Memory B cell (primary cell): ENCODE measurements at places on chromosomes 6 and 20.
A peak's percentile ranks its signal among the peaks of the same experiment; 100 is the strongest.

- no peak for DNase-seq
These were observed 150.3 kb upstream of the PREP start for GRCh38 chr6:105553171-105553570.

GRCh38 chr20:19624221-19624965 is 133.7 kb upstream of the RIN2 start:
- no peak for DNase-seq

- no peak for DNase-seq
These were observed 39.6 kb upstream of the AFDN start for GRCh38 chr6:167786853-167787675.

- no peak for DNase-seq
These were observed 15.9 kb downstream of the DDO start for GRCh38 chr6:110399219-110400071.

DNA sequence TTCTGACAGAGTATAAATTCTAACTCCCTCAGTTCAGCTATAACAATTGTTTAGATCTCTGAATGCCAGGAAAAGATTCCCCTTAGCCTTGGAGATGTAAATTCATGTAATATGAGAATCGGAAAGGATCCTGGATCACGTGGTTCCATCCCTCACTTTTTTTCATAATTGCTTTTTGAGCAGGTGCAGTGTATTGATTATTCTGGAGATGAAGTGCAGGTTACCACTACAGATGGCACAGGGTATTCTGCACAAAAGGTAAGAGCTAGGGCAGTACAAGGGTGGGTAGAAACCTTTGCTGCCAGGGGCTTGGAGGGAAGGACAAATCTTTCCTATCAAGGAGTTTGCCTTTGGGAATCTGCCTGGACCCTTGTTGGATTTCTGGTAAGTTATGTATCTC is 52.7 kb downstream of the KDM1B start:
- no peak for DNase-seq

DNA sequence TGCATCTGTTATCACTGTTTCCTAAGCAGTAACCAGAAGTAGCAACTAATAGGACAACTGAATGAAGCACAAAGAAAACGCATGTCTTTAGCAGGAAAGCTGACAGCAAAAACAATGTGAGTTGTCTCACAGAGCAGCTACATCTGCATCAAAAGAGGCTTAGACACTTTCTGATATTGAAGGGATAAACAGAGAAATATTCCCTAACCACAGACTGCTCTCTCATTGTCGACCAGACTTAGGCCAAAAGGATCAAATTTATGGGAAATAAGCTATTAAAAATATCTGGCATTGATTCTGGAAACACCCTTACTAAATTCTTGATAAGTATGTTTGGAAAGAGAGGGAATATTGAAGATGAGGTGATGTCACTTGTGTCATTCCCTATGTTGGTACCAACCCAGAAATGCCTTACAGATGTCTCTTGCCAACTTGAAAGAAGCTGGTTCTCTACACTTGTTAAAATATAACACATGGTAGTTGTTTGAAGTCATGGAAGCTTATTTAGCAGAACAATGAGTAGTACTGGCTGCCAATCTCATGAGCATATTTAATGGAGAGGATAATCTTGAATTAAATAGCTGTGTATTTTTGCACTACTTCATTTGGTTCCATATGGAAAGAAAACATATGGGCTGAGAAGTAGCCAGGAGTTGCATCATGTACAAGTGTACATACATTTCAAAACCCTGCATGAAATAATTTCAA is 929.3 kb upstream of the MAN1A1 start:
- no peak for DNase-seq

- DNase-seq, result no peak
These were observed 17.0 kb upstream of the PXDC1 start for GRCh38 chr6:3768502-3768901.

- no peak for DNase-seq
These were observed at the start of gene OVOL2 for GRCh38 chr20:18057101-18057993. TSS of gene OVOL2 (minus strand) at chr20:18057916. CDS start at chr20:18057634, 282 bp downstream.

- DNase-seq, result no peak
These were observed 67.9 kb upstream of the GGTLC1 start for GRCh38 chr20:24056491-24056890.

GRCh38 chr6:2732503-2733089 is 18.1 kb downstream of the MYLK4 start:
- no peak for DNase-seq

GRCh38 chr6:167840526-167841179 is 13.9 kb downstream of the AFDN start:
- no peak for DNase-seq

DNA sequence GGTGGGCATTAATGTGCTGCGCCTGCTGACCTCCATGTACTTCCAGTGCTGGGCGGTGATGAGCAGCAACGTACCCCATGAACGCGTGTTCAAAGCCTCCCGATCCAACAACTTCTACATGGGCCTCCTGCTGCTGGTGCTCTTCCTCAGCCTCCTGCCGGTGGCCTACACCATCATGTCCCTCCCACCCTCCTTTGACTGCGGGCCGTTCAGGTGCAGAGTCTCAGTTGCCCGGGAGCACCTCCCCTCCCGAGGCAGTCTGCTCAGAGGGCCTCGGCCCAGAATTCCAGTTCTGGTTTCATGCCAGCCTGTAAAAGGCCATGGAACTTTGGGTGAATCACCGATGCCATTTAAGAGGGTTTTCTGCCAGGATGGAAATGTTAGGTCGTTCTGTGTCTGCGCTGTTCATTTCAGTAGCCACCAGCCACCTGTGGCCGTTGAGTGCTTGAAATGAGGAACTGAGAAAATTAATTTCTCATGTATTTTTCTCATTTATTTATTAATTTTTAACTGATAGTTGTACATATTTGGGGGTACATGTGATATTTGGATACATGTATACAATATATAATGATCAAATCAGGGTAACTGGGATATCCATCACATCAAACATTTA is 35.2 kb upstream of the NOP56 start:
- DNase-seq, result no peak

DNA sequence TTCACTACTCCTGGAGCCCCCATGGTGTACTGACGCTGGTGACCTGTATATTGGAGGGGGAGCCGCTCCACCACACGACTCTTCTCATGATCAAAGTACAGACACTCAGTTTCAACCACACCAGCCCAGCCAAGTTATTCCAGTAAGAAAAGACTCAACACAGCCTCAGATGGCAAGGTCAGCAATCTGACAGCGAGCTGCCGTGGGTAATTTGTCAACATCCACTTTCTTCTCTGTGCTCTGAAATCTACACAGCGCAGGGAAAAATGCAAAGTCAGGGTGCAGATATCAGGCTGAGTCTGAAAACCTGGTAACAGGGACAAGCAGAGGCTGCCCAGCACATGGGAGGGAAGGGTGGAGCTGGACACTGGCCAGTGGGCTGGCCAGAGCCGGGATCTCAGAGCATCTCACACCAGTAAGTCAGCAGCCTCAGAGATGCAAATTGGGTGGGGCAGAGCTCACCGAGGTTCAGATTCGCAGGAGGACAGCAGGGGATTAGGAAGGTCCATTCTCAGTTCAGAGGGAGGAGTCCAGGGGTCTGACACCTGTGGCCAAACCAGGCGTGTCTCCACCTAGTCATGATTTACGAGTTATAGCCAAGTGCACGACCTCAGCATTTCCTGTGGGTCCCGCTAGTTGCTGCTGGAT is 44.5 kb upstream of the RPS6KA2 start:
- no peak for DNase-seq

- no peak for DNase-seq
These were observed 205.6 kb upstream of the RIN2 start for GRCh38 chr20:19552221-19553180.

DNA sequence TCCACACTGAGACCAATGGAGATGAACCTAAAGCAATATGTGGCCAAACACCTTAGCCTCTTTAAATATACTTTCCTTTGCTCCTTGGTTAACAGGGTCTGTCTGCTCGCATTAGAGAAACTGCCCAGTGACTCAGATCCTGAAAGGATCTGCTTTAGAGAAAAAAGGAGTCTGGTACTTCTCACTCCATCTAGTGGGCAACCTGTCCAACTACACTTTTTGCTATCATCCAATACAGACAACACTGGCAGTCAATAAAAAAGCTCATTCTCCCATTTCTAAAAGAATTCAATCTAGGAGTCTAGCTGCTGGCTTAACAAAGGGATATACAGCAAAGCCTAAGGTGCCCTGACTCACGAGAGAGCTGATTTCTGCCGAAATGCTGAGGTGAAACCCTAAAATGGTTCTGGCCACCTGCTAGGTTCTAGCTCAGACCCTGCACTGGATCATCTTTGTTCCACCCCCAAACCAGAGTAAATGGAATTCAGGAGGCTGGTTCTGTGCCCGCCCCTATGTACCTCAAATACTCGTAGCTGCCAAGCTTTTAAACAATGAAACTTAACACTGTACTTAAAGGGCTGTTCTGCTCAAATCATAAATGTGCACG is 11.5 kb downstream of the GNL1 start:
- peak; percentile 39 for DNase-seq

DNA sequence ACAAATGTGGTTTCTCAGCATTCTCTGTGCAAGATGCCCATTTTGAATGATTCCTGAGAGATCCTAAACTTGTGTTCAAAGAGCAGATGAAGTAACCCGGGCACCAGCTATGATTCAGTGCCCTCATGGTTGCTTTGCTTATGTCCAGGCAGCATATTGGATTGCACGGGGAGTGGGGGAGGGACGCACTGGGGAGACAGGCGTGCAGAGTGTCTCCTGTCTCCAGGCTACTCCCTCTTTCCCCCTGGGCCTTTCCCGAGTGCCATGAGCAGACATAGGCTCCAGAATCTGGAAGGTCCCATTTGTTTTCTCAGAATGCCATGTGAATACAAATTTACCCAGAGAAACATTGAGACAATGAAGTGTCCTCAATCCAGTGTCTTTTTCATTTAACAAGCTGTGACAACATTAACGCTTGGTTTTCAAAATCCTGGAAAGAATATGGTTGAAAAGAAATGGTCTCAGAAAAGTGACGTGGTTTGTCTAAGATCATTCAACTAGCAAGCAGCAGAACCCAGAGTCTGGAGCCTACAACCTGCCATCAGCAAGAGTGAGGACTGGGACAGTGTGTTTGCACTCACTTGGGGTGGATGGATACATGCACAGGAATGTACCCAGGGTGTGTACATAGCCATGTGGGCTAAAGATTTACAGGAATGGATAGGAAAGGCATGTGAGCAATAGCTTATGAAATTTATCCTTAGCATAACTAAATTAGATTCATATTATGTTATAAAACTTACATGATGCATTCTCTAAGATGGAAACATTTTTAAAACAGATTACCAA is 4.2 kb downstream of the SYNDIG1 start:
- DNase-seq, result no peak

DNA sequence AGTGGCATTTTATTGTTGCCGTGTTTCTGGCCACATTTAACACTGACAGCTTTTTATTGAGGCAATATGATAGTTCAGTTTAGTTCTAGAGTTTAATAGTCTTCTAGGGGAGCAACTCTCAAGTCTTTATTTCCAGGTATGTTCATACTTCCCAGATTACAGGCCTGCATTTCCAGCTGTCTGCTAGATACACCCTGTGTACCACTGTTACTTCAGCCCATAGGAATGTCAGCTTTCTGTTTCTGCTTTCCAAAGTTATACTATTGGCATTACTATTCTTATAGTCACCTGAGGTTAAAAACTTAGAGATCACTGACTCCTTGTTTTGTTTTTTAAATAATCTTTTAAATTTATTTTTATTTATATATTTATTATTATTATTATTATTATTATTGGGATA is 7.6 kb downstream of the ZNF451 start:
- no peak for DNase-seq

GRCh38 chr20:55253781-55254180 is 751.5 kb downstream of the CBLN4 start:
- no peak for DNase-seq

DNA sequence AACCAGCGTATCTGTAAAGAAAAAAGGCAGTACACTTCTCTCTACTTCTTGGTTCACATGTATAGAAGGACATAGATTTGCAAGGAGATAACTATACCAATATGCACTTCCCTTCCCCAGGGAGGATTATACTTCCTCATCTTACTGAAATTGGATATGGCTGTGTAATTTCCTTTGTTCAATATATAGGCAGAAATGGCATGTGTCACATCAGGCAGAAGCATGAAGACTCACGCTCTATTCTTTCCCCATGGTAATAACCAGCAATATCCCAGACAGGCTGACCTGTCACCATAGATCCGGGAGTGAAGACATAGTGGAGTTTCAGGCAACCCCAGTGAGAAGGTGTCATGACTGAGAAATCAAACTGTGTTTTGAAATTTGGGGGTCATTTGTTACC is 518.3 kb downstream of the KIF16B start:
- DNase-seq, result no peak

DNA sequence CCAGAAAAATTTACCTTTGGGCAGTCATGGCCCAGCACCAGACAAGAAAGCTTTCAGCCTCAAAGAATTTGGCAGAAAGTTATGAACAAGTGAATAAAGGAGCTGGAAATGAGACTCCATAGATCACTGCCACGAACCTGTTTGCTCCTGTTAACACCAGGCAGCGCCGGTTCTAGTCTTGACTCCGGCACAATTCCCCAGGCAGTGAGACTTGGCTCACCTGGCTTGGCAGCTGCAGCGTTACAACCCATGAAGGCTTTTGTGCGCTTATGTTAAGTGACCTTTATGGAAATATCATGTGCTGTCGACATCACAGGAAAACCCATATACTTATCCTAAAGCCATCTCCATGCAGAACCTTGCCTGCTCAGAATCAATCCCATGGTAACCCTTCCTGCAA is 22.2 kb upstream of the FOXC1 start:
- no peak for DNase-seq
